ENCODE measurements at places on chromosomes 13 and 19.

GRCh38 chr13:36166046-36166445, 34.9 kb upstream of the DCLK1 start:
- no peak for DNase-seq

DNA sequence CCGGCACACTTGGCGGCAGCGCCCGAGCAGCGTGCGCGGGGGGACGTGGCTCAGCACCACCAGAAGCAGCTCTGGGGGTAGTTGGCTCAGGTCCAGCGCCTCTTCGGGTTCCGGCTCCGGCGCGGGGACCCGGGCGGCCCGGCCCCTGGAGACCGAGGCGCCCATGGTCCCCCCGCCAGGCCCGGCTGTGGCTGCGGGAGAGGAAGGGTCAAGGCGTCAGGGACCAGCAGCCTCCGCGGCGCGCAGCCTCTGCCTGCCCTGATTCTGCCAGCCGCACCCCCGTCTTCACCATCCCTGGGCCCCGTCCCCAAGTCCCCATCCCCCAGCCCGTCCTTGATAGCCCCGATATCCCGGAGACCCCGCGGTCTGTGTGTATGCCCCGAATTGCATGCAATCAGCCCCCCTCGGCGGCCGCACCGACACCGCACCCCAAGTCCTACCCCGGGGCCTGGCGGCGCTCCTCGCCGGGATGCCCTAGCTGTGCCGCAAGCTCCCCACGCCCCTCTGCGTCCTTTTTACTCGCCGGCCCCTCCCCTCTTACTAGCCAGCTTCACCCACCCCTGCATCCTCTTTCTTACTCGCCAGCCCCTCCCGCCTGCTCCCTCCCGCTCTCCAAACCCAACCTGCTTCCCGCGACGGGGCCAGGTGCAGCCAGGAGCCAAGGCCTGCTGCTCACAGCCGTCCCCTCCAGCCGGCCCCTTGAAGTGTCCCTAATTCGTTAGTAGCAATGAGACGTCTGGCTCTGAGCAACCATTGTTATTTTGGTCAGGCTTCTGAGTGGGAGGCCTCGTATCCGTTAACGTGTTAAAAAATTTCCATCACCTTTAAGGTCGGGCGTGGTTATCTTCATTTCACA, at the start of gene FBXO27:
FBXO27 (minus strand) TSS at position 487 of the 856 bp plus-strand sequence; CDS start at position 165, 322 bp downstream.
- peak; percentile 88 for DNase-seq

- DNase-seq: no peak
These were observed 318.9 kb downstream of the MYO16 start for GRCh38 chr13:108948251-108948671.

DNA sequence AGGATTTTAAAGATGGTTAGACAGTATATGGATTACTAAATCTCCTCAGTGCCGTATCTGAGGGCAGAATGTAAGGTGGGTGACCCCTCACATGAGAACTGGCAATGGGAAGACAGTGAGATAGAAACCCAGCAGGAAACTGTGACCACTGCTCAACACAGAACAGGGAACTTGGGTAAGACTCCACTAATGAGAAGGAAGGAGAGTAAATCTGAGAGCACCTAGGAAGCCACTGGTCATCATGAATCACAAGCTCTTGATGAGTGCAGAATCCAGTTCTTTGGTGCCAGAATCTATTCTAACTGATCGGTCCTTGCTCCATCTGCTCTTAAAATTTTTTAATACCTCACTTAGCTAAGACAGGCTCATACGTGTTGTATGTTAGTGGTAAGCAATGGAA, 261.8 kb downstream of the KLF12 start:
- no peak for DNase-seq

- no peak for DNase-seq
These were observed 640.5 kb downstream of the GPC5 start for GRCh38 chr13:92038905-92039304.

DNA sequence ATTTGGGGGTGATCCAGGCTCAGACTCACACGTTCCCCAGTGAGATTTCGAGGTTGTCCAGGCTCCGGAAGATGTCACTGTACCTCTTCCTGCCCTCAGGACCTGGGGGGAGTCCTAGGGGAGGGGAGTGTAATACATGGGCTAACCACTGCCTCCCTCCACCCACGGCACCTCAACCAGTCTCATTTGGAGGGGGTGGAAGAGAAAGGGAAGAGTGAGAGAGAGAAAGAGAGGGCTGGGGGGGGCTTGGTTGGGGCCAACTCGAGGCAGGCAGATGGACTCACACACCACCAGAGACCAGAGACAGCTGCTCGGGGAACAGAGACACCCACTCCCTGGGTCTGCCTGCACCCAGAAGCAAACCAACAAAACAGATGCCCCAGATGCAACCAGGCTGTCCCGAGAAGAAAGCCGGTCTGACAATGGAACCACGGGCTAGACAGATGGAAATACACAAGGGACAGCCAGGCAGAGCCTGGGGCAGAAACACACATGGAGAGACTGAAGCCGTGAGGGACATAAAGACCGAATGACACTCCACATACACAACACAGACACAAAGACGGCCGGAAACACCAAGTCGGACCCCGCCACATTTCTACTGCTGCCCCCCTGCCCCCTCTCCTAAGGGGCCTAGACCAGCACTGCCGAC, 825 bp downstream of the GMIP start:
- peak; percentile 26 for DNase-seq

DNA sequence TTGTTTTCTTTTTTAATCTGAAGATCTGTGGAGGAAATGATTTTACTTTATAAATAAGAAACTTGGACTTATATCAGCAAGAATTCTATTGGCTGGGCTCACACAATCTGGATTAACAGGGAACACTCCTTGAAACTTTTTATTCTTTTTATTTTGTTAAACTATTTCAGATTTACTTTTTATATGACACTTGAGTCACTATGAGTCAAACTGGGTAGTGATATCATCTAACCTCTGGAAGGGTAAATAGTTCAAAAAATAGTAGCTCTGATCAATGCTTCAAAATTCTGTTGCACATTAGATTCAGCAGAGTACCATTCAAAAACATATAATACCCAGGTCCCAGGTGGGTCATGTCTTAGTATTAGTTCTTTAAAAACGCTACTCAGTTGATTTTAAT, 55.1 kb upstream of the NBEA start:
- DNase-seq: no peak

- no peak for DNase-seq
These were observed 12.5 kb downstream of the CRTC1 start for GRCh38 chr19:18696023-18696422.

DNA sequence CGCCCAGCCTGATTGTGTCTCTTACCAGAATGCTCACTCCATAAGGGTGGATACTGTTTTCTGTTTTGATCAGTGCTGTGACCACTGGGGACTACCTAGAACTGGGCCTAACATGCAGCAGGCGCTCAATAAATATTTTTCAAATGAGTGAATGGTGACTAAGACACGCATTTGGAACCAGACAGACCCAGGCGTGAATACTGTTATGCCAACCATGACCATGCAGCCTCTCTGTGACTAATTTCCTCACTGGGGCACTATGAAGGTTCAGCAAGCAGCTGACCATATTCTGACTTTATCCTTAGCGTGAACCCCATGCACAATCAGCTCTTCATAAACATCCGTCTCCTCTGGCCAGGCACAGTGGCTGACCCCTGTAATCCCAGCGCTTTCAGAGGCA, 13.0 kb upstream of the SPC24 start:
- no peak for DNase-seq

- DNase-seq: no peak
These were observed 619.8 kb downstream of the DCT start for GRCh38 chr13:93859716-93860115.

DNA sequence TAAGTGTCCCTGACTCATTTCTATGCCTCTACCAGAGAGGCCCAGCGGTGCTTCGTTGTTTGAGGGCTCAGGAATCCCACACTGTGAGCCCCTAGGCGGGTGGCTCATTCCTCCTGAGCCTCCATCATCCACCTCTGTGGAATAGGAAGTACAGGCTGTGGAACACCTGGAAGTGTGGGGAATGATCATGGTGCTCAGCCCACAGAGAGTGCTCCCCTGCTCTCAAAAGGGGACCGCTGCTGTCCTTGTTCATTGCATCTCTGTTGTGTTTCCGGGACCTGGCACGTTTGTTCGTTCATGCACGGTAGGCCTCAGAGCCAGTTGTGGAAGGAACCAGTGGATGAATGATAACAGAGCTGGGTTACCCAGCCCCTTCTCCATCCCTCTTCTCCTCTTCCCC, 1.2 kb downstream of the ACP7 start:
- no peak for DNase-seq

GRCh38 chr19:35144600-35145436, 1.8 kb downstream of the FXYD7 start:
- DNase-seq: peak; percentile 57

DNA sequence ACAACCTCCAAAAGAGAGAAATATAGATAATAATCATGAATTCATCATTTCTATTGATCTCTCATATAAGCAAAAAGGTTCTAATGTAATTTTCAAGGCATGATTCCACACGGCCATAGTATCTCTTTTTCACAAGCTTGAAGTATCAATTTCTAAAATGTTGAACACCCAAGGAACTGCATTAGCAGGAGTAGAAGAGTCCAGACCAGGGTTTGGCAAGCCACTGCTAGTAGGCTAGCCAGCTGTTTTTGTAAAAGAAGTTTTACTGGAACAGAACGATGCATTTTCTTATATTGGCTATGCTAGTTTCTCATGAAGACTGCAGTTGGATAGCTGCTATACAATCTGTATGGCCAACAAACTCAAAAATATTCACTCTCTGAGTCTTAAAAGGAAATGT, 481.5 kb upstream of the MIR17HG start:
- no peak for DNase-seq

GRCh38 chr13:113083402-113084061, 22.1 kb upstream of the F7 start:
- no peak for DNase-seq

GRCh38 chr13:70183041-70183440, 74.8 kb upstream of the KLHL1 start:
- no peak for DNase-seq

- peak; percentile 75 for DNase-seq
These were observed 6.6 kb upstream of the EML2 start for GRCh38 chr19:45645631-45646344.

- DNase-seq: no peak
These were observed 179.1 kb downstream of the ZNF536 start for GRCh38 chr19:30551271-30551670.

DNA sequence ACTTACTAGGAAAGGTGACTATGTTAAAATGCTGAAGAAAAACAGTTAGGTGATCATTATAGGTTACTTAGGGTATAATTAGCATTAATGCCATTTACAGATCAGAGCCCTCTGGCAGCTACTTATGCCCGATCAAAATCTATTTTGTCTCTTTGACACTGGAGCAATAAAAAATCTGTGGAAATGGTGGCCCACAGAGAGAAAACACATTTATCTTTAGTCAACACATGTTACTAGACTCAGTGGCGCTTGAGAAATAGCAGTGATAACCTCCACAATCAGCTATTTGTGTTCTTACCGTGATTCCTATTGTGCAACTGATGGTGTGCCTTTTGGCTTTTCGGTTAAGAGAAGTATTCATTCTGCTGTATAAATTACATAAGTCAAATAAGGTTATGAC, 1519.6 kb downstream of the PCDH9 start:
- no peak for DNase-seq

DNA sequence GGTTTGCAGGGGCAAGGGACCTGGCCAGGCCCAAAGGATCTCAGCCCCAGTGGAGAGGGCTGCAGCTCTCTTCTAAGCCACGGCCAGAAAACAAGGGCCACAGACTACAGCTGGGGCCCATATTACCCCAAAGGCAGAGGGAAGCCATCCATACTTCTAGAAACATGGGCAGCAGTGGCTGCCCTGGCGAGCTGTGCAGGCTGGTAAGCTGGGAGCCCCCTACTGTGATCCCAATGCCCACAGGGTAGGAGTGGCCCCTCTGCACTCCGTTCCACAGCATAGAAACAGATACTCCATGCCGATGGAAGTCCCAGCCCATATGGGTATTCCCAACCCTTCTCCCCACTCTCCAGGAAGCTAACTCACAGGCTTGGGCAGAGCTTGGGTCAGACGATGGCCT, 25.1 kb downstream of the VSTM2B start:
- no peak for DNase-seq

- no peak for DNase-seq
These were observed 30.3 kb downstream of the ATP7B start for GRCh38 chr13:51980908-51981307.

DNA sequence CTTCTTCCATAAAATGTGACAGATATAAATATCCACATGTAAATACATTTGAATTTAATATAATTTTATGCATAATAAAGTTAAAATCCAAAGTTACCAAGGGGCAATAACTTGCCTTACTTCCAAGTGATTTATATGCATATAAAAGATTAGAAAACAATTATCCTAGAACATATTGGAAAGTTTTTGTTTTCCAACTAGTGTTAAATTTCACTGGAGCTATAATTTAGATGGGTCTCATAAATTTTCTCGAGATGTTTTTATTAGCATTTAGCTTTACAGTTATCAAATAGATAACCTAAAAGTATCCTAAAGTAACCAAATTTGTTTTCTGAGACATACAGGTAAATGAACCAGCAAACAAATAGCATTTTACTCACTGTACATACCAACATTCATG, 225.3 kb downstream of the SPRY2 start:
- DNase-seq: no peak

DNA sequence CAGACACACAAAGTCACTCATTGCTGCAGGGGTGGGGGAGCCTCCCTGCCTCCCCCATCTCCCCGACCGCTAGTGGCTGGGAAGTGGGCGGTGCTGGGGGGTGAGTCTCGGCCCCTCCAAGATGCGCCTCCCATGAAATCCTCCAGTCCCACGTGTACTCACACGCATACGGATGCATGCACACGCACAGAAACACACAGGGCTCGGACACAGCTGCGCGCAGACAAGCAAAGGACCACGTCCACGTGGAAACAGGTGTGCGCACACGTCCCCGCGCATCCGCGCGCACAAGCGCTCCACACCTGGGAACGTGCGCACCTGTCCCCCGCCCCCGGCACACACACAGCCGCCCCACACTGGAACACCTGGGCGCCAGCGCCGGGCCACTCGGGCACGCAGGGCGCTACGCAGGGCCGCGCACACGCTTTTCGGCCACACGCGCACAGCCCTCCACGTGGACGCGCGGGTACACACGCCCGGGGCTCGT, 687 bp downstream of the MATK start:
- peak; percentile 36 for DNase-seq

DNA sequence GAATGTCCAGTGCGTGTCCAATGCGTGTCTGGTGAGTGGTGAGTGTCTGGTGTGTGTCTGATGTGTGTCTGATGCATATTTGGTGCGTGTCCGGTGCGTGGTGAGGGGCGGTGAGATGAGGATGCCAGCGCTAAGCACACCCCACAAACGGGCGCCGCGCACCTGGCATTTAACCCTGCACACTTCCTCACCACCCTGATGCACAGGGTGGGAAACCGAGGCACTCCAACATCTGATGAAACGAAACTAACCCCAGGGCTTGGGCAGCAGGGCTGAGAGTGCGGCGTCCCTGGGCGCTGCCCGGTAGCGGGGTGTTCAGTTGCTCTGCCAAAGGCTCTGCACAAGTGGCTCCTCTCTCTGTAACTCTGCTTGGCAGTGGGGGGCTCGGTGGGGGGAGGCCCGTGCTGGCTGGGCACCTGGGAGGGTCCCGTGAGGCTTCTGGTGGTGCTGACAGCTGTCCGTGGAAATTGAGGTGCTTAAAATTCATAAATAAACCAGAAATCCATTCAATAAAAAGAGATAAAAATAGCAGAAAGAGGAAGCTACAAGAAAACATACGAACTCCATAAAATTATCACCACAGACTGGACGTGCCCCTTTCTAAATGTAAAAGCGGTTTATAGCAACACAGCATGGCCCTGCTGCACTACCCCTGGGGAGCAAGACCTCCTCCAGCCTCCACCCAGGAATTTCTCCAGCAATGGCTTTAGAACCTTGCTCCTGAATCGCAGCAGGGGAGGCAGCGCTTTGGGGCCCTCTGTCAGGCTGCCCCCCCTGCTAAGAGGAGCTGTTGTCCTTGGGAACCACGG, 76.0 kb downstream of the RASA3 start:
- DNase-seq: no peak
